ENCODE measurements at places on chromosomes 3 and 15. TPM values are rescaled to one million over a fixed set of nuclear protein-coding genes. Genes with fewer than 3 reads are reported as not detected.

GRCh38 chr3:186596568-186597287, 16.1 kb upstream of the AHSG start:
- DNase-seq, result no peak

DNA sequence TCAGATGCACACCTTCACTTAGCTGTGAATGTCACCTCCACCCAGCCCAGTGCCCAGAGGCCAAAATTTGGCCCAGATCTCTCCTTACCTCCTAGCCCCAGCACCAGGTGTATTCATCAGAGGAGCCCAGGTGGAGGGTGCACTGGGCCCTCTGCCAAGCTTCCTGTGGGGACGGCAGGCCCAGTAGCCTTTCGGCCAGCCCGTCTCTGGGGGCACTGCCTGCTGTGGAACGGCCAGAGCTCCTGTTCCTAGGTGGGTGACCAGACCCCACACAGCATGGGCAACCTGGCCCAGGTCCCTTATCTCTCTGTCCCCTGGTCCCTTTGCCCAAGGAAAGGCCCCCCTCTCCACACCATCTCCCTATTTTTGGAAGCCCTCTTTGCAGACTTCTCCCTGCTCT, 67.8 kb downstream of the AAGAB start:
- peak; percentile 74 for DNase-seq

- no peak for DNase-seq
These were observed 854.1 kb downstream of the ROBO1 start for GRCh38 chr3:78913711-78914110.

DNA sequence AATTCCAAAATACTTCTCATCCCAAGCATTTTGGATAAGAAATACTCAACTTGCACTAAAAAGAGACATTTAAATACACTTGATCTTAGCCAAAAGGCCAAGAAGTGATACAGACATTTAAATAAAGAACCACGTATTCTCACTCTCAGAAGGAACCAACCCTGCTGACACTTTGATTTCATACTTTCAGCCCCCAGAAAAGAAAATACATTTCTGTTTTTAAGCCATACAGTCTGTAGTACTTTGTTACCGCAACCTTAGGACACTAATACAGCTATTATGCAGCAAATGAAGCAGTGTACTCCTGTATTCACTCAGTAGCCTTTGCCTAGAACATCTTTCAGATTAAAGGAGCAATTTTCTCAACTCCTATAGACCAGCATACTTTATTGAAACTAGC, 86.7 kb downstream of the TBC1D5 start:
- no peak for DNase-seq

DNA sequence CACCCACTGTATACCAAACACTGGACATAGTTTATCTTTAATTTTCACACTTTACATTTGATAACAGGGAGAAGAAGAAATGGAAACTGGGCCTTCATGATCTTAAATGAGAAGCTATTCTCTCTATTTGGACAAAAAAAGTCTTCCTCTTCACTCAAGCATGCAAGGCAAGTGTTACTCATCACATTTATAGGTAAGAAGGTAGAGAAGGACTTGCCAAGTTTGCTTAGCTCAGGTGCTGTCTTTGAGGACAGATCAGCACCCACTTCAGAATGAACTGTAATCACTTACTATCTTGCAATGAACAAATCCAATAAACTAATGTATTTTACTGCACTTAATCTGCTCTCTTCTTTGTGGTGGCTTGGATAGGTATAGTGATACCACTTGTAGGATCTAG, 1.1 kb upstream of the MYH15 start:
- no peak for DNase-seq

GRCh38 chr3:151009981-151010380, 37.5 kb upstream of the CLRN1 start:
- DNase-seq, result no peak

- DNase-seq, result no peak
These were observed 5.8 kb downstream of the ACKR2 start for GRCh38 chr3:42814914-42815507.

GRCh38 chr3:174089592-174089991, 692.0 kb downstream of the NLGN1 start:
- DNase-seq, result no peak

GRCh38 chr15:63575312-63575711, 21.9 kb upstream of the FBXL22 start:
- no peak for DNase-seq

DNA sequence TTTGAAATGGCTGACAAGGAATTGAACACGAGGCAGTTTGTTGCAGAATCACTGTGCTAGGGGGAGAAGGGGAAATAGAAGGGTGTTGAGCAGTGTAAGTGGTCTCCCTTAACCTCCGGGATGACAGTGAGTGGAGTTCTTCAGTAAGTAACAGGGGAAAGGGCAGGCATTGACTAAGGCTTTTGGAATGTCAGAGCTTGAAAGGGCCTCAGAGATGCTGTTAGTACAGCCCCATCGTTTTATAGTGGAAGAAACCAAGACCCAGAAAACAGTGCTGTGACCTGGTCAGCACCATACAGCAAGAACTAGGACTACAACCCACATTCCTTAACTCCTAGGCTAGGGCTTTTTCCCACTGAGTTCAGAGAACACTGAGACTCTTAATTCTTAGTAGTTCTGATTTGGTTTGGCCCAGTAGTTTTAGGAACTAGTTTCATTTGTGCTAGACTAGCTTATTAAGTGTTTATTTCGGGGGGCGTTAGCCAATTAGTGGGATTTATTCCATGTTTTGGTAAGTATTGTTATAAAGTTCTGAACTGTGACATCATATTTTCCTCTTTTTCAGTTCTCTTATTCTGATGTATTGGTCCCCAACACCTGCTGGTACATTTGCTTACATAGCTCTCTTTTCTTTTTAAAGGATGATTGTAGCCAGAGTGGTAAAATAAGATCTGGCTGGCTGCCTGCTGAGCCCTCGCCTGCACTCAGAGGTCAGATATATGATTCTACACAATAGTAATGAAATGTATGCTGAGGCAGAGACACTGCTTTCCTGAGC, 34.2 kb downstream of the RAB11A start:
- no peak for DNase-seq

- no peak for DNase-seq
These were observed 35.4 kb downstream of the NIPA2 start for GRCh38 chr15:22873841-22874240.

GRCh38 chr15:95247071-95247984, 1016.0 kb downstream of the MCTP2 start:
- DNase-seq, result no peak

DNA sequence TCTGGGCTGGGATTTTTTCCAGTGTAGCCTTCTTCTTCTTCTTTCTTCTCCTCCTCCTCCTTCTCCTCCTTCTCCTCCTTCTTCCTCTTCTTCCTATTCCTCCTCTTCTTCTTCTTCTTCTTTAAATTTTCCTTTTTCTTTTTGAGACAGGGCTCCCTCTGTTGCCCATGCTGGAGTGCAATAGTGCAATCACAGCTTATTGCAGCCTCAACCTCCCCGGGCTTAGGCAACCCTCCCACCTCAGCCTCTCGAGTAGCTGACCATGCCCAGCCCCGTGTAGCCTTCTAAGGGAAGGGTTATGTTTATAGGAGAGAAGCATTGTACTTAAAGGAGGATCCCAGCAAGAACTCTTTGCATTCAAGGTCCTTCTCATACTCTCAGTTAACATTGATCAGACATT, 24.0 kb upstream of the MYO1E start:
- DNase-seq, result no peak

SYNPR gene
- 0.46 TPM for total RNA-seq

C3orf85 gene
- not detected for total RNA-seq

CEP19 gene
- total RNA-seq, result 1.2 TPM

IL17RC gene
- total RNA-seq, result 20.4 TPM

SERINC4 gene
- 0.43 TPM for total RNA-seq
